ENCODE measurements at places on chromosomes 4 and X. TPM values are rescaled to one million over a fixed set of nuclear protein-coding genes. Genes with fewer than 3 reads are reported as not detected.

The GLRB gene
- total RNA-seq: 2.8 TPM

The ZNF732 gene
- total RNA-seq: 4.3 TPM

The IRS4 gene
- 0.10 TPM for total RNA-seq

The JADE3 gene
- total RNA-seq: 6.3 TPM

The MGAT4D gene
- total RNA-seq: not detected
